ENCODE measurements at places on chromosomes 6 and 20. TPM values are rescaled to one million over a fixed set of nuclear protein-coding genes. Genes with fewer than 3 reads are reported as not detected.

- no peak for DNase-seq
Observed at GRCh38 chr6:167153521-167153959, 4.2 kb downstream of the GPR31 start.

PTCHD4 gene
- 1.5 TPM for total RNA-seq

GRCh38 chr6:24600903-24601302, 45.1 kb downstream of the KIAA0319 start:
- DNase-seq, result no peak

GRCh38 chr6:18126121-18126520, 3.6 kb upstream of the NHLRC1 start:
- no peak for DNase-seq

DNA sequence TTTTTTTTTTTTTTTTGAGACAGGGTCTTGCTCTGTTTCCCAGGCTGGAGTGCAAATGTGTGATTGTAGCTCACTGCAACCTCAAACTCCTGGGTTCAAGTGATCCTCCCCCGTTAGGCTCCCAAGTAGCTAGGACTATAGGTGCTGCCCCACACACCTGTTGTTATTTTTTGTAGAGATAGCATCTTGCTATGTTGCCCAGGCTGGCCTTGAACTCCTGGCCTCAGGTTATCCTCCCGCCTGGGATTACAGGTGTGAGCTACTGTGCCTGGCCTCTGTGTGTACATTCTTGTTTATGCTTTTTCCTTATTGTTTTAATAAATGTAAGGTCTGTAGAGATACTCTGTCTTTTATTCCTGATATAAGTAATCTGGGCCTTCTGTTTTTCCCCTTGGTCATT, 14.8 kb downstream of the CD2AP start:
- DNase-seq, result no peak
